ENCODE measurements at places on chromosomes 4 and X.

DNA sequence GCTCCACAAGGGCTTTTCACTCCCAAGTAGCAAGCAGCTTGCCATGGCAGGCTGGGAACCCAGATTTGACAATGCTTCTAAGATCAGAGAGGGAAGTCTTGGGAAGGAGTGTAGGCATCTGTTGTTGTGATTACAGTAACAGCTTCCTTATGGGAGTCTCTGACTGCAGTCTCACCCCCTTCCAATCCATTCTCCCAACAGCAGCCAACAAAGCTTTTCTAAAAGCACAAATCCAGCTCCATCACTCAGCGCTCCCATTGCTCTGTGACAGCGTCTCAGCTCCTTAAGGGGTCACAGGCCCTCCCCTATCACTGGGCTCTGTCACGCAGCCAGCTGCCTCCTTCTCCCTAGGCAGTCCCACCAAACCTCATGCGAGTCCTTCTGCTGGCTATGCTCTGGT, 7.1 kb downstream of the IGFBP7 start:
- no peak for DNase-seq

GRCh38 chrX:27987862-27988646, 6.8 kb upstream of the DCAF8L1 start:
- no peak for DNase-seq

GRCh38 chr4:142944565-142944964, 98.5 kb upstream of the INPP4B start:
- DNase-seq, result no peak

DNA sequence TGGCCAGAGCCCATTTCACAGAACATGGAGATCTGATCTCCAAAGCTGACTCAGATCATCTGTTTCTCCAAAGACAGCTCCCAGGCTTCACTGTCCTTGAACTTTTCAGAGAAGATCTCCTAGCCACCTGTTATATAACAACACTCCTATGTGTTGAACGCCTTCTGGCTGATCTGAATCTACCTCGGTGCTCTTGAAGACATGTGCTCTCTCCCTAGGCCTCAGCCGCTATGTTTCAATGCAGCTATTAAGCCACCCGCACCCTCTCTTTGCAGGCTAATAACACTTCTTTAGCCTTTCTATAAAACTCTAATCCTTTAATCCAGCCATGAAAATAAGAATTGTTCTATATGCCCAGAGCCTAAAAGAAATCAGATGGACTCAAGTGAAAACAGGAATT, 34.9 kb downstream of the SEL1L3 start:
- no peak for DNase-seq

- DNase-seq, result no peak
Observed at GRCh38 chr4:14862891-14863290, 139.4 kb upstream of the CPEB2 start.

DNA sequence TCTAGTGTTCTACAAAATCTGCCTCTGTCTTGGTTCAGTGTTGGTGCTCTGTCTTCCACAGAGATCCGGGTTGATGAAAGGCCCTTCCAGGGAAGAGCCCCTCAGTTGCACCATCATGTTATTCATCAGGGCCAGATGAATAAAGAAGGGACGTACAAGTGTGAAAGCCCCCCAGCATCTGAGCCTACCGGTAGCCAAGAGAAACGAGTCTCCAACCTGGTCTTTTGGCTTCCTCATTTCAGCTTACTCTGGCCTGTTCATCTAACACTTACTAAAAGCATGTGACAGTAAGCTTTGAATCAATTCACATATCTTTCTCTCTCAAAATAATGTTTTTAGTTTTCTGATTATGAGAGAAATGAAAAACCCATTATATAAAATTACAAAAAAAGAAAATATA, 19.2 kb downstream of the MEPE start:
- DNase-seq, result no peak

DNA sequence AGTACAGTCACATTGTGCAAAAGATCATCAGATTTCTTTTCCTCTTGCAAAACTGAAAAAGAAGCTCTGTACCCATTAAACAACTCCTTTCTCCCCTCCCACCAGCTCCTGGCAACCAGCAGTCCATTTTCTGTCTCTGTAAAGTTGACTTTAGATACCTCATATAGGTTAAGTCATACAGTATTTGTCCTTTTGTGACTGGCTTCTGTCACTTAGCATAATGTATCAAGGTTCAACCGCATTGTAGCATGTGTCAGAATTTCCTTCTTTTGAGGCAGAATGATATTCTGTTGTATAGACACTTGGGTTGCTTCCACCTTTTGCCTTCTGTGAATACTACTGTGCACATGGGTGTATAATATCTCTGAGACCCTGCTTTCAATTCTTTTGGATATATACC, 121.8 kb downstream of the SH3KBP1 start:
- DNase-seq, result no peak

All from stimulated activated CD8-positive, alpha-beta memory T cell treated with anti-CD3 and anti-CD28 coated beads, Interleukin-2, amount 100 ng/mL, for 1 hour (primary cell).